NCI-H345 (cell line): ENCODE measurements at places on chromosomes 3 and 15.

GRCh38 chr3:168051070-168051469 is 44.7 kb downstream of the GOLIM4 start:
- no peak for DNase-seq

DNA sequence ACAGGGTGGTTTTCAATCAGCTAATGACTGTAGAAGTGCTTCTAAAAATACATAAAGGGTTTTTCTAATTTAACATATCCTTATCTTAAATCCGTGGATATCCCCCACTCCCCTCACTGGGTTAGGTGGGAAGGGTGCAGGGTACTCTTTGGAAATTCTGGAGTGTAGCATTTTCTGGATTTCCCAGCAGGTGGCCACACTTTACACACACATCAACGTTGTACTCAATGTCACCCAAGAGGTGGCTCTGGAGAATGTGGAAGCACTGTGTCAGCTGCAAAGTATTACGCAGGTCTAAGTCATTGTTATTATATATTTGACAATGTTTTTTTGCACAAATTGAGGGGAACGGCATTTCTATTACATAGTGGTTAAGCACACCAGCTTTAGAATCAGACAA is 168.8 kb downstream of the CHDH start:
- DNase-seq: no peak

GRCh38 chr15:28060005-28060404 is 39.1 kb downstream of the OCA2 start:
- peak; percentile 30 for DNase-seq

DNA sequence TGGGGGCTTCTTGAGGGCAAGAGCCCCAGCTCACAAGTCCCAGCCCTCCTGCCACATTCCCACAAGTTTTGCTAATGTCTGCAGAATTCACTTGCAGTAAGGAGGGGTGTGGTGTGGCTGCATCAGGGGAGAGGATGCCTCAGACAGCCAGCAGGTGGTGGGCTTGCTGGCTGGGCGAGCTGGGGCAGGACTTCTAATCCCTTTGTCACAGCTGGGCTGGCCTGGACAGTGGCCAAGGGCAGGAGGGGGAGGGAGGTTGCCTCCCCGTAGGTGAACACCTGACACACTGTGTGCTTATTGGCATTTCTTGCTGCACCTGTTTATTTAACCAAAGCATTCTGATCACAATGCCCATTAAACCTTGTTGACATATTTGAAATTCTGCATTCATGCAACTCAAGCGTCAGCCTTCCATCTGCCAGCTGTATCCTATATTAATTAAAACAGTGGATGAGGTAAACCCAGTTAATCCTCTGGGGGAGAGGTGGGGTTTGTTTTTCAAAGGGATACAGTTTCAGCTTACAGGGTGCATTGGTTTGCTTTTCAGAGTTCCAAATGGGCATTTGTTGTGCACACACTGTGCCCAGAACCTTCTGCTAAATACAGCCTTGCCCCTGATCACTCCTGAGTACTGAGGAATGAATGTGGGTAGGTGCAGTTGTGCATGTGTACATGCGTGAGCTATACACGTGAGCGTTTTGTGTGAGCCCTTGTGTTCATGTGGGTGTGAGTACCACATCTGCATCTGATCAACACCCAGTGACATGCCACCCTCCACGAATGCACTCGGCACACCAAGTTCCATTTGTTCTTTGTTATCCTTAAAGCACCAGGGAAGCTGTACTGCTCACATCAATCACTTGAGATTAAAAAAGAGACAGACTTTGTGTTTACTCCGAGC is 268.7 kb downstream of the XXYLT1 start:
- DNase-seq: peak; percentile 99

GRCh38 chr3:172391592-172392302 is 56.5 kb downstream of the GHSR start:
- DNase-seq: no peak

GRCh38 chr3:9817436-9817835 is 7.4 kb downstream of the TTLL3 start:
- DNase-seq: no peak

DNA sequence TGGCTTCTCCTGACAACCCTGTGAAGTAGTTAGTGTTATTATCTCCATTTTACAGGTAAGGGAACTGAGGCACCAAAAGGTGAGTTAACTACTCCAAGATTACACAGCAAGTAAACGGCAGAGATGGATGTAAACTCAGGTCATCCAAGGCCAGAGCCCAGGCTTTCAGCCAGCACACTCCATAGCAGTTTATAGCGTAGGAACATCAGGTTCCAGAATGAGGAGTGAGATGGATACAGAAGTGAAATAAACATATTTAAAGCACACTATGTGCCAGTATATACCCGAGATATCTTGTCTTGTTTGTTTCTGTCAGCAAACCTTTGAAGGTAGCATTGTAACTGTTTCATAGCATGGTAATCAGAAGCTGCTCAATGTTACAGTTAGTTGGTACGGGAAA is 279.0 kb downstream of the OXSM start:
- no peak for DNase-seq

DNA sequence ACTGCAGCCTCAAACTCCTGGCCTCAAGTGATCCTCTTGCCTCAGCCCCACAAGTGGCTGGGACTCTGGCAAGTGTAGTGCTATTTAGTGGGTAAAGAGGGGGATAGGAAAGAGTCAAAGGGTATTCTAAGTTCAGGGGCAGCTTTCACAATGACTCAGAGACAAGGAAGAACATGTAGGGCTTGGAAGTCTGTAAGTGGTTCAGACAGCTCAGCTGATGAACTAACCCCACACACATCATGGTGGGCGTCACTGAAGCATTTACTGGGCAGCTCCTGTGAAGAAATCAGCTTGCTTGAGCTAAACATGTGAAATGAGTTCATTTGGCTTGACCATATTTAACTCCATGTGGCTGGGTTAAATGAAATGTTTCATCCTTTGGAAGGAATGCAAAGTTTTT is 34.6 kb upstream of the THSD4 start:
- DNase-seq: no peak

DNA sequence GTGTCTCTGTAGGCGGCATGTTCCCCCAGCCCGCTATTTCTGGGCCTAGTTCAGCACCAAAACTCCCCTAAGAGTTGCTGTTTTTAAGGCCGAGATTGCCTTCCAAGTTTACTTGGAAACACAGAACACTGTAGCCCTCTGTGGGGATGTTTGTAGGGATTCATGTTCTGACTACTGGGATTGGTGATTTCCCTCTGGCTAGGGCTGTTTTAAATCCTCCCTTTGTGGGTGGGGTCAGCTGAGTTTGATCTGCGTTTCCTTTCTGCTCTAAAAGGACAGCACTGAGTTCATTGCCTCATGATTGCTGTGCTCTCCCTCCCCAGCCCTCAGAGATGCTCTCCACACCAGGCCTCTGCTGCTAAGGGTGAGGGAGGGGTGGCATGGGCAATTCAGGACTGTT is 640.6 kb upstream of the DPPA4 start:
- DNase-seq: no peak

DNA sequence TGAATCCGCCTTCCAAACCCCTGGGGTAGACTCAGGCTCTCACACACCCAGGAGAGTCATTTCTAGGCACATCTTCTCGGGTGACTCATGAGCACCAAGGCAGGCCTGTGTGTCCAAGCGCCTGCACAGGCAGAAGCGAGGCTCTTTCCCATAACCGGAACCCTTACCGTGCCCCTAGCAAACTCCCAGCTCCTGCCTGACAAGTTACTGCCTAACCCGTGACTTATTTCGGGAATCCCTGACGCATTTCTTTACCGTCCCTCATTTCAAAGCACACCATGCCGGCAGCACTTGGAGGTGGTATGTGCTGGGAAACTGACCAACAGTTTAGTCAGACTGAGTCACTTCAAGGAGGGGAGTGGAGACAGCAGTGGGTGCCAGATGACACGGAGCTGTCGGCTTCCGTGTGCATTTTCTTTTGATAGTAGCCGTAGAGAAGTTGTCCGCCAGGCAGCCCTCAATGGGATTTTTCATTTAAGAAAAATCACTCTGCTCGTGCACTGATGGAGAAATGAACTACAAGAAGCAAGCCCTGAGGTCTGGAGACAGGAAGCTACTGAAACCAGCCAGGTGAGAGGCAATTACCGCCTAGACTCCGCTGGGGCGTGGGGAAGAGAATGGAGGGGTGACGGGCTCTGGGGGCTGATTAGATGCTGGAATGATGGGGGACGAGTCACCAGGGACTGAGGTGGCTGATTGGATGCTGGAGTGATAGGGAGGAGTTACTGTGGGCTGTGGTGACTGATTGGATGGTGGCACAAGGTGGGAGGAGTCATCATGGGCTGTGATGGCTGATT is 17.3 kb upstream of the HRH1 start:
- no peak for DNase-seq

GRCh38 chr3:158810823-158811724 is 9.2 kb downstream of the MFSD1 start:
- no peak for DNase-seq

GRCh38 chr15:53209396-53210042 is 419.4 kb upstream of the ONECUT1 start:
- DNase-seq: no peak

- DNase-seq: no peak
These were observed 104.8 kb upstream of the CHRNA7 start for GRCh38 chr15:31925541-31925940.

GRCh38 chr3:101513419-101513986 is 491 bp upstream of the SENP7 start:
- no peak for DNase-seq

DNA sequence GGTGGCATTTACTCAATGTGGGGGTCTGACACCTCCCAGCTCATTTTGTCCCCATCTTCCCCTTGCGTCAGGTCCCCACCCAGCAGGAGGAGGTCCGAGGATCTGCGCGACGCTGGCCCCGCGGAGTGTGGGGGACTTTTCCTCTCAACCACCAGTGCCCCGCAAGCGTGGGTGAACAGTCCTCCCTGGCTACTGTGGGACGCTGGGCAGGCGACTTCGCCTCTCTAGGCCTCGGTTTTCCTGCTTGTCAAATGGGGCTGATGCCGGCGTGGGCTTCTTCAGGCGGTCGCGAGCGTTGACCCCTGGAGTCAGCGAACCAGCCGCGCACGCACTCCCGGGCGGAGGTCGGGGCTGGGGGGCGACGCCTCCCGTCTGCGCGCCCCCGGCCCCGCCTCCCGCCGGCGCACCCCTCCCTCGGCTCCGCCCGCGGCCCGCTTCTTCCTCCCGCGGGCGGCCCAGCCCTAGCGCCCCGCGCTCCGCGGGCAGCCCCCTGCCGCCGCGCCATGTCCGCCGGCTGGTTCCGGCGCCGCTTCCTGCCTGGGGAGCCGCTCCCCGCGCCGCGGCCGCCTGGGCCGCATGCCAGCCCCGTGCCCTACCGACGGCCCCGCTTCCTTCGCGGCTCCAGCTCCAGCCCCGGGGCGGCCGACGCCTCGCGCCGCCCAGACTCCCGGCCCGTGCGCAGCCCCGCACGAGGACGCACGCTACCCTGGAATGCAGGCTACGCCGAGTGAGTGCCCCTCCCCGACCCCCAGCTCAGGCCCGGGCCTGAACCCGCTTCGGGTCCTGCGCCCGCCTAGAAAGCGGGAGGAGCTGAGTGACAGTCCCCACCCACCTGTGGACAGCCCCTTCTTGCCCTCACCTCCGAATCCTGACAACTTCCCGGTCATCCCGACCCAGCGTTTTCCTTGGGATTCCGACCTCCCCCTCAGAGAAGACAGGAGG is at the start of gene PPM1M:
PPM1M (plus strand) TSS at position 438 of the 942 bp plus-strand sequence; CDS start at position 504, 66 bp downstream.
- peak; percentile 30 for DNase-seq

DNA sequence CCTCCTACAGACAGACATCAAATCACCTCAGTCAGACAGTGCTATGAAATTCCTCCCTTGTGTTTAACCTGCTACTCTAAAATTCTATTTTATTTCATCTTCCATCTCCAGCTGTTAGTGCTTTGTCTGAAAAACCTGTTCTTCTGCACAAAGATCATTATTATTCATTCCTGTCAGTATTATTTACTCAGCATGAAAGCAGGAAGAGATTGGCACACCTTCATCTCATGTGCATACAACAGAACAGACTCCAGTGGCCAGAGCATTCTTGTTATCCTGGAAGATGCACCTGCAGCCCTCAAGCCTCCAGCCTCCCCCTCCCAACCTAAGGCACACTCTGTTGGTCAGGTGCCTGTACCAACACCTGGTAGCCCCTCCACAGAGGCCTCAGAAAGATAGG is 1.8 kb upstream of the ROPN1B start:
- DNase-seq: peak; percentile 61

- peak; percentile 63 for DNase-seq
These were observed at the start of gene PODXL2 for GRCh38 chr3:127628788-127629466. Gene PODXL2, plus strand, starts transcription at chr3:127629185. Its CDS starts 35 bp downstream, at chr3:127629220.

DNA sequence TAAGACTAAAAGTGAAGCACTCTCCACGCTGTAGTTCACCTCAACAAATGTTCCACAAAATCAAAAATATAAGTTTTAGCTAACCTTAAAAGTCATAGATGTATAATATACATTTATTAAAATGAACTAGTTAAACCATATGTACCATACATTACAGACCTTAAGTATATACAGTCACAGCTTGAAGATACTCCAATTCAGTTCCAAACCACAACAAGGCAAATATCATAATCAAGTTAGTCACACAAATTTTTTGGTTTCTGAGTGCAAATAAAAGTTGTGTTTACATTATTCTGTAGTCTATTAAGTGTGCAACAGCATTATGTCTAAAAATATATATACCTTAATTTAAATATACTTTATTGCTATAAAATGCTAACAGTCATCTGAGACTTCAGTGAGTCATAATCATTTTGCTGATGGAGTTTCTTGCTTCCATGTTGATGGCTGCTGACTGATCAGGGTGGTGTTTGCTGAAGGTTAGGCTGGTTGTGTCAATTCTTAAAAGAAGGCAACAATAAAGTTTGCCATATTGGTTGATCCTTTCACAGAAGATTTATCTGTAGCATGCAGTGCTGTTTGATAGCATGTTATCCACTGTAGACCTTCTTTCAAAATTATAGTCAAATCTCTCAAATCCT is 736.7 kb downstream of the NSUN3 start:
- DNase-seq: no peak

GRCh38 chr3:140274429-140274828 is 339.4 kb downstream of the CLSTN2 start:
- no peak for DNase-seq

GRCh38 chr3:48088056-48088748 is 72.0 kb upstream of the MAP4 start:
- no peak for DNase-seq

GRCh38 chr3:37330466-37330865 is 156.1 kb upstream of the LRRFIP2 start:
- no peak for DNase-seq

- DNase-seq: peak; percentile 21
These were observed 60.5 kb downstream of the ITGB5 start for GRCh38 chr3:124826703-124827102.

GRCh38 chr3:119613201-119613600 is 15.5 kb downstream of the PLA1A start:
- no peak for DNase-seq
